ENCODE measurements at places on chromosomes 2 and 18. TPM values are rescaled to one million over a fixed set of nuclear protein-coding genes. Genes with fewer than 3 reads are reported as not detected.

The DAW1 gene
- total RNA-seq, result 0.75 TPM

The BCS1L gene
- 27.5 TPM for total RNA-seq

The PLEKHH2 gene
- 1.1 TPM for total RNA-seq

The TMEM169 gene
- total RNA-seq, result 20.1 TPM

The ACMSD gene
- total RNA-seq, result not detected

The FAM124B gene
- not detected for total RNA-seq

The MAP3K19 gene
- not detected for total RNA-seq

The SP140 gene
- 14.1 TPM for total RNA-seq

The SPATA3 gene
- not detected for total RNA-seq

The APLF gene
- 2.9 TPM for total RNA-seq

The IGFBP2 gene
- total RNA-seq, result 944 TPM

The KCNG2 gene
- total RNA-seq, result 0.16 TPM

The CAPN14 gene
- total RNA-seq, result 0.14 TPM

The C2orf78 gene
- total RNA-seq, result not detected

The EVA1A gene
- 19.0 TPM for total RNA-seq

The SALL3 gene
- 7.7 TPM for total RNA-seq

The AFF3 gene
- 14.7 TPM for total RNA-seq

The SLC5A7 gene
- total RNA-seq, result 0.05 TPM

The FRZB gene
- 0.67 TPM for total RNA-seq

The CEP68 gene
- total RNA-seq, result 6.9 TPM

The SLC11A1 gene
- total RNA-seq, result not detected

The DCDC2C gene
- total RNA-seq, result not detected

The CDH7 gene
- 0.43 TPM for total RNA-seq

The SERPINB5 gene
- not detected for total RNA-seq

The NCKAP5 gene
- 2.7 TPM for total RNA-seq

The ESCO1 gene
- total RNA-seq, result 17.5 TPM

The FBXO15 gene
- 1.2 TPM for total RNA-seq

The ELAC1 gene
- 7.6 TPM for total RNA-seq

The DUSP2 gene
- total RNA-seq, result 0.95 TPM
